Neural crest cell (in vitro differentiated cells): ENCODE measurements at places on chromosomes 1 and 21.

- no peak for DNase-seq
Observed at GRCh38 chr1:41658431-41659158, 174.1 kb upstream of the EDN2 start.

DNA sequence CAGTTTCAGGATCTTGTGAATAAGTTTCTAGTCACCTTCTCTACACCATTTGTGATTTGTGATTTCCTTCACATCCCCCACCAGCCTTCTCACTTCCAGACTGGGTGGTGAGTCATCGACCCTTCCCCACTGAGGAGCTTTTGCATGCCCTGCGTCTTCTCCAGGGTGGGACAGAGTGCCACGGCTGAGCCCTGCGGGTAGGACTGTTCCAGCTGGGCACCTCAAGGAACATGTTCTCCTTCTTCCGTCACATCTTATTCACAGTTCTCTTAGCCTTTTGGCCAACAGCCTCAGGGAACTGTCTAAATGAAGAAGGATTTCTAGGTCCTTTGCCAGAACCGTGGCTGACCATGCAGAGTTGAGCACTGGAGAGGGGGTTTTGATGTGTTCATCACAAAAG, 116.5 kb downstream of the TMEM53 start:
- no peak for DNase-seq

DNA sequence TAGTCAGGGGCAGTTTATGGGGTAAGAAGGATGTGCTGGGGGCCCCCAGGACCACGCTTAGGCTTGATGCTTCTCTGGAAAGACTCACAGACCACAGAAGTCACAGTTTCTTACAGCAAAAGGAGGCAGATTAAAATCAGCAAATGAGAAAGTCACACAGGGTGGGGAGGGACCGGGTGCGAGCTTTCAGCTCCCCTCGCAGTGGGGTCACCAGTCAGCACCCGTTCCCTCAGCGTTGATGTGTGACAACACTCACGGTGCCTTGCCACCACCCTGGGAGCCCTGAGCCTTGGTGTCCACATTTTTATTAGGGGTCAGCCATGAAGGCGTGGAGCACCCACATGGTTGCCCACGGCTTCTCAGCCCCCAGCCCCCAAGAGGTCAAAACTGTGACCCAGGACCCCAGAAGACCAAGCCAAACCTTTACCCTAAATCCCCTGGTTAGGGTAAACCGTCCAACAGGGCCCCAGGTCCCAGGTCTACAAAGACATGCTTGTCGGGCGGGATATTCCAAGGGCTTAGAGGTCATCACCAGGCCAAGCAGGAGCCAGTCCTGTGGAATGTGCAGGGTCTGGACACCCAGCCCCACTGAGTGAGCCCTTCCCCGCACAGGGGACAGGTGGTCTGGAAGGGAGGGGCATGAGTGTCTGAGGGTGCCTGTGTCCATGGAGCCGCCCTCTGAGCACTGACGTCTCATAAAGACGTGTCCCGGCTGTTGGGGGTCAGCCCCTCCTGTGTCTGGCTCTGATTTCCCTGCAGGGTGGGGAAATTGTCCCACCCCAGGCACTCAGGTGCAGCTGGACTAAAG, 64.5 kb upstream of the ABCG1 start:
- no peak for DNase-seq

GRCh38 chr21:44892536-44893277, 19.2 kb upstream of the PTTG1IP start:
- DNase-seq: peak; percentile 67

DNA sequence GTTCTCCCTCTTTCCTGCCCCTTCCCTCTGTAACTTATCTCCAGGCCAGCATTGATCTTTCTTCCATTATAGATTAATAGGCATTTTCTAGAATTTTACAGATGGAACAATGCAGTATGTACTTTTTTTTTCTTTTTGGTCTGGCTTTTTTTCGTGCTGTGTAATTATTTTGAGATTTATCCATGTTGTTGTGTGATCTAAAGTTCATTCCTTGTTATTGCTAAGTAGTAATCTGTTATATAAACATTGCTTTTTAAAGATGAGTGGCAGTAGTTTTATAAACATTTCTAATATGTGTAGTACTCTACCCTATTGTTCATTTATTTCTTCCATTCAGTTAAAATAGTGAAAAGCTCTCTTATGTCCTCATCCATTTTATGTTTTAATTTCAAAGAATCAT, 5.9 kb downstream of the LYST start:
- no peak for DNase-seq

- DNase-seq: no peak
Observed at GRCh38 chr1:93692026-93692425, 10.4 kb upstream of the BCAR3 start.

DNA sequence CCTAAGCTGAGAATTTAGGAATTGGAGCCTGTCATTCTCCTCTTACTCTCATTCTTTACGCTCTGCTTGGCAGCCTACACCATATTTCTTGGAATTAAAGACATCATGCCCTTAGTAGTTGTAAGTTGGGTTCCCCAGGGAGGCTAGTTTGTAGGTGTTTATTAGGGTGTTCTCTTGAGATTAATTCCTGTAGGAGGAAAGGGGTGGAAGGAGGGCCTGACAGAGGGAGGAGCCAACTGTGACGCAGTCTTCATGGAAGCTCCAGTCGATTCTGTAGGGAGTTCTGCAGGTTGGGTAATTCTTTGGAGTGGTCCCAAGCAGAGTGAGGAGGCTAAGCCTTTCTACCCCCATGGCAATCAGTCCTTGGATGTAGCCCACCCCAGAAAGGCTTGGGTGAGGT, 111.4 kb downstream of the HHAT start:
- DNase-seq: no peak

GRCh38 chr1:28173980-28174297, 2.6 kb downstream of the PTAFR start:
- no peak for DNase-seq

DNA sequence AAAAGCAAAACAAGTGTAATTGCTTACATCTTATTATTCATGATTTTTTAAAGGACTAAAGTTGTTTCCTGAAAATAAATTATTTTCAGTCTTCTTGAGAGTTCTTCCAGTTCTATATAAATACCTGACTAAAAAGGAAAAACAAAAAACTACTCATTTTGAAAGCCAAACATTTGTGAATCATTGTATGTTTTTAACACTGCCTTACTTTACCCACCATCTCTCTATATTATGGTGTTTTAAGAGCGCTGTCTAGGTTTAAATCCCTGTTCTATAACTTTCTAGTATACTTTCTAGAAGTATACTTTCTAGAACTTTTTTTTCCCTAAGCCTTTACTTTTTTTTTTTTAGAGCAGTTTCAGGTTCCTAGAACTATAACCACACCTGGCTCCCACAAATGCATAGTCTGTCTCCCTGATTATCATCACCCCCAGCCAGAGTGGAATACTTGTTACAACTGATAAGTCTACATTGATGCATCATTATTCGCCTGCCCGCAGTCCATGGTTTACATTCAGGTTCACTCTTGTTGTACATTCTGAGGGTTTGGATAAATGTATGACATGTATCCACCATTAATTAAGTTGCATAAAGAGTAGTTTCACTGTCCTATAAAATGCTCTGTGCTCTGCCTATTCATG, 9.8 kb downstream of the RSBN1 start:
- DNase-seq: no peak

DNA sequence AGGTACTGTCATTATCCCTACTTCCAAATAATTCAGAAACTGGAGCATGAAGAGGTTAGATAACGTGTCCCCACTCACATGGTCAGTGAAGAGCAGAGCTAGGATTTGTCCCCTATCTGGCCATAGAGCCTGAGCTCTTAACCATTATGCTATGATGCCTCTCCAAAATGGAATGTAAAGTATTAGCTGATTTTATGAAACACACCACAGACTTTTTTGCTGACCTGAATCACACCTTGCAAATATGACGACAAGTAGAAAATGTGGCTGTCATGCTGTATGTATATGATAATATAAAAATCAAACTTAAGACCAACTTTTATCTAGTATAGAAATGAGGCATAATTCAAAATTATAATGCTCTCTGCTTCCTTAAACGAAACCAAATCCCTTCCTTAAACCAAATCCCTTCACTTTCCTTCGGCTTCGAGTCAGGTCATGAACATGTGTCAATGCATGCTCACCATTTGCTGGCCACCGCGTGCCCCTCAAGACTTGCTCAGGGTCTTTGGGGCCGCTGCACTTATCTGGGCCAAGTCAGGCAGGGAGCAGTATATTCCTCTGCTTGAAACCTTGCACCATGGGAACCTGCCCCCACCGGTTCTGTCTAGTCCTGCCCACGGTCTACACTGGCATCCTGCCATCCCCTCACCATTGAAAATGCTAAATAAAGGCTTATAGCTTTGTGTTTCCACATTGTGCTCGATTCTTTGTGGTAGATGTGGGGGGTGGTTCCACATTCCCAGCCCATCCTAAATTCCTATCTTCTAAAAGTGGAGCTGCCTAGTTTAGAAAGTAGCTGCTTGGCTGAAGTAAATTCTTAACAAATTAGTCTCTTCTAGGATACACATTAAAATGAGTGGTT, 1.6 kb upstream of the TMCC2 start:
- no peak for DNase-seq

- no peak for DNase-seq
Observed at GRCh38 chr1:54014009-54014629, 3.9 kb downstream of the LDLRAD1 start.

DNA sequence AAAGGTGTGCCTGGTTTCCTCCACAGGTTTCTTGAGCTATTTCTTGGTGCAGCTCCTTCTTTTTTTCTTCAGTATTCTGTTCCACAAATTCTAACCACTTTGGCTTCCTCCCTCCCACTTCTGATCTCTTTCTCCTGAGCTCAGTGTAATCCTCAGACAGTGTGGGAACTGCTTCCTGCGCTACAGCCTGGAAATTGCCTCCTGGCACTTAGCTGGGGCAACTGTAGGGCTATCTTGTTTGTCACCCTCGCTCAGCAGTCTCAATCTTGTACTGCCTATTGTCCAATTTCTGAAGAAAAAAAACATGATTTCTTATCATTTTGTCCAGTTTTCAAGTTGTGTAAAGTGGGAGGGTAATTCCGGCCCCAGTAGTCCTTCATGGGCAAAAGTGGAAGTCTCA, 24.0 kb upstream of the GALNT2 start:
- DNase-seq: no peak

- no peak for DNase-seq
Observed at GRCh38 chr1:68346188-68346808, 103.5 kb downstream of the RPE65 start.

- DNase-seq: no peak
Observed at GRCh38 chr1:85128316-85128715, 72.5 kb downstream of the SYDE2 start.

DNA sequence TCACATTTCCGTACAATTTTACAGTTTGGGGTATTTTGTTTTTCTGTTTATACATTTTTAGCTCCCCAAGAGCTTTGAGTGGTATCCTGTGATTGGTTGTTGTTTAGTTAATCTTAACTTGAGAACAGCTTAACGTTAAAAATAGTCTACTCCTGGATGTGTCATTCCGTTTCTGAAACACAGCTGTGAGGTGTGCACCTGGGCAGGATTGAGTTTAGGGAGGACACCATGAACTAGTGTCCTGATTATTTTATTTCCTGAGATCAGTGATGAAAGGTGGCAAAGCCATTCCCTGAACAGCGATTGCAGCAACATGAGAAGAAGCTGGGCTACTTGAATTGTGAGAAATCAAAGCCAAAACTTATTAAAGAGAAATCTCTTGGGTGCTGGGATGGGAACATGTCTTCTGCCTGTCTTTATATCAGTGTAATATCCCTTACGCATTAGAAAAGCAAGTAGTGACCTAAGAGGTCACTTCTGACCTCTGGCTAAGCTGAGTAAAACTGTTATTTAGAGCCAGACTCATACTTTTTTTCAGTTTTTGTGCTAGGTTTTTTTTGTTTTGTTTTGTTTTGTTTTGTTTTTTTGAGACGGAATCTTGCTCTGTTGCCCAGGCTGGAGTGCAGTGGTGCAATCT, 43.4 kb downstream of the ZBTB40 start:
- no peak for DNase-seq

DNA sequence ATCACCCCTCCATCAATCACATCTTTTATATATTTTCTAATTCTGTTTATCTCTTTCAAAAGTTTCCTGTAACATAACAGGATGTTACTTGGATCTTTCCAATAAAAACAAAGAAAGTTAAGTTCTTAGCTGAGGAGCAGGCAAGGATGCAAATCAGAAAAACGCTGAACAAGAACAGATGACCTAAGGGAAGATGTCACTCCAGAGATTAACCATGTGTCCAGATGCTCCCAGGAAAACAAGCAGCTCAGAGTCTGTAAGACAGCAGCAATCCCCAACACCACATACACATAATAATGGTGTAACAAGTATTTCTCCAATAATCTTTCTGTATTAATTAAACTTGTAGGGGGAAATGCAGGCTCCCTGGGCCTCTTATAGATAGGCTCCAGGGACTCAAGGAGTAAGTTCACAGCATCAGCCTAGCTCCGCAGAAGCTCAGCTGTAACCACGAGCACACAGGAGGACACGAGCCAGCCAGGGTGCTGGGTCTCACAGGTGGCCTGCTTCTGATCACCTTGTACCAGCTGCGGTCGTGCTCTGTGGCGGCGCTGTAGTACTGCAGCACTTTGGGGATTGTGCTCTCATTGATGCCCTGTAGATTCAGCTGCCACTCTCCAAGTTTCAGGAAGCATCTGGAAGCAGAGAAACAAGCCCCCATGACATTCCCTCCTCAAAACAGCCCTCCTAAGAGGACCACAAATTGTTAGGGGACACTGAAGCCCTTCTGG, 33.1 kb upstream of the EXOSC10 start:
- DNase-seq: no peak

- no peak for DNase-seq
Observed at GRCh38 chr1:8701794-8702471, 115.5 kb downstream of the RERE start.
